ENCODE measurements at places on chromosomes 3 and 15.
A peak's percentile ranks its signal among the peaks of the same experiment; 100 is the strongest.

DNA sequence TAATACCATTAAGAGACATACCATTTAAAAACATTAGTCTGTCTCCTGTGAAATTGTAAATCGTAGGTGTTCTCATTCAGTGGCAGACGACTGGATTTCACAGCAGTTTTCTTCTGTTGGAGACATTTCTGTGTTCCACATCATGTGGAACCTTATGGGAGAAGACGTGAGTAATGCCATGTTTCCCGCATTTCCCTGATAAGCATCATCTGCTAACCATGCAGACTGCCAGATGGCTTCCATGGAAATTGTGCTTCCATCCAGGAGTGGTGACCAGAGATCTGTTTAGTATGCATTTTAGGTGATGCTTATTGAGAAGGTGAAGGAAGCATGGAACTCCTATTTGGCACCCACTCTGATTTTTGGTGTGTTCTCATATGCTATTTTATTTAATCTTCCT lies 28.4 kb upstream of the ST3GAL6 start:
- no peak for DNase-seq

DNA sequence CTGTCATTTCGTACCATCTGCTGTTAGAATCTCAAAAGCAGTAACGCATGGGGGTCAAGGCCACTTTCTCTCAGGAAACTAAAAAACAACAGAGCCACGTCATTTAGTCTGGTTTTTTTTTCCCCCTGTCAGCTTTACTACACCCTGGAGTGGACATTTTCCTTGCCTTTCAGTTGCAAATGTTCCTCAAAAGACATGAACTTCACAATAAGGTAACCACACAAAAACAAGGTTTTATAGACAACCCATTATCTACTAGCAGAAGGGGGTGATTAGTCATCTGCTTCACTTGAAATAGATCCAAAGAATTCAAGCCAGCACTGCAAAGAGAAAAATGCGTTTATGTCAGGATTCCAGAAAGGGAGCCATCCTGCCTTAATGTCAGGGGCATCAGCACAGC lies 171.8 kb upstream of the CDIN1 start:
- DNase-seq, result no peak

DNA sequence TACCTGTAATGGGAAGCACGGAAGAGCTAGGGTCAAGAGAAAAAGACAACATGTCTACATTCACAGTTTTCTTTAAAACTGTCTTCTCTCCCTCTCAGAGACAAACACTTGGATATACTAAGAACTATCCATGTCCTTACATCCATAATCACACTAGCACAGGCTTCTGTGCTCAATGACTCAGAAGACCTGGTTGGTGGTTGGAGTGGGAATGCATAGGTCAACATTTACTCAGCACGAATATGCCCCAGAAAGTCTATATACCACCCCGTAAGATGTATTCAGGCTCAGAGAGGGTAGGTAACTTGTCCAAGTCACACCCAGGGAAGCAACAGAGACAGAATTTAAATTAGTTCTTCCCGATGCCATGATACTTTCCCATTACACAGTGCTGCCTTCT lies 891.1 kb downstream of the TUSC7 start:
- no peak for DNase-seq

GRCh38 chr3:146396792-146397191 lies 72.6 kb downstream of the PLSCR2 start:
- DNase-seq, result no peak

DNA sequence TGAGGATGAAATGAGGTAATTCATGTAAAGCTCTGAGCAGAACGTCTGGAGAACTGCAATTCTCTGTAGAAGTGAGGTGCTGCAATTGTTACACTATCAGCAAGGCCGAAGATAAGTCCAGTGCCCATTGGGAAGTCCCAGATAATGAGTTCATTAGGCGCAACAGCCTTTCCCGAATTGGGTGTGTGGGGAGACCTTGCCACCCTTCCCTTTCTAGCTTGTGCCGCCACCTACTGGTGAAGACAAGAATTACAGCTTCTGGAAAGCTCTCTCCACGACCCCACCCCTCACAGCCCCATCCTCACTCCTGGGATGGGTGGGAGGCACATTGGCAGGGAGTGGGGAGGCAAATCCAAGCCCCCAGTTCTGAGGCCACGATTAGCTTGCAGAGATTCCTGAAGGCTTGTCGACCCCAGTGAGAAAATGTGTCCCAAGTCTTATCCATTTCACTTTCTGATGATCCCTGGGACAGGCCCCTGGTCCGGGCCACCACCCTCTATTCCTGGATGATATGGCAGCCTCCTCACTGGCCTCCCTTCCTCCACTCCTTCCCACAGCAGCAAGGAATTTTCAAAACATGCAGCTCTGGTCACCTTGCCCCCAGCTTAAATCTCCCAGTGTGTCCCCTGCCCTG lies 36.4 kb downstream of the FAM3D start:
- peak; percentile 38 for DNase-seq

DNA sequence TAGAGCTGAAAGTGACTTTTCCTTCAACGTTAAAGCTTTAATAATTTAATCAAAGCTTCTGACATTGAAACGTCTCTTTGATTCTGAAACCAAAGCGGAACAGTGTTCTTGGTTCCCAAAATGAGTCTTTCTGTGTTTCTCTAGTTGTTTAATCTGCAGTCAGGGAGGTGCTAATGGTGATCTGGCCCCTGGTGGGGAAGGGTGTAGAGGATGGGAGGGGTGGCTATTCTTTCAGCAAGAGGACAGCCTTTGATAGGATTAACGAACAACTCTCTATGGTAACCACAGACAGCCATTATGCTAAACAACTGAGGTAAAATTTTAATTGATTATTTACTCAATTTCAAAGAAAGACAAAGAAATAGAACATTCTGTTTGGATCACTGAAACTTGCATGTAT lies 79.9 kb upstream of the CADPS start:
- DNase-seq, result no peak

DNA sequence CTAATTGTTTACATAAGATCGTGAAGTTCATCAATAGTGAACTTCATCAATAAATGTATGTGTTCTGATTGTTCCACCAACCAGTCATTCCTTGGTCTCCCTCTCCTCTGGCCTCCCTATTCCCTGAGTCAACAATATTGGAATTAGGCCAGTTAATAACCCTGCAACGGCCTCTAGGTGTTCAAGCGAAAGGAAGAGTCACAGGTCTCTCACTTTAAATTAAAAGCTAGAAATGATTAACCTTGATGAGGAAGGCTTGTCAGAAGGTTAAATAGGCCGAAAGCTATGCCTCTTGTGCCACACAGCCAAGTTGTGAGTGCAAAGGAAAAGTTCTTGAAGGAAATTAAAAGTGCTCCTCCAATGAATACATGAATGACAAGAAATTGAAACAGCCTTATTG lies 89.4 kb upstream of the ACKR4 start:
- DNase-seq, result no peak

All from effector CD4-positive, alpha-beta T cell (primary cell).